Osteoblast (primary cell): ENCODE measurements at places on chromosomes 12 and 14.

- no peaks in the 10 kb centered on the region for H3K4me1 ChIP-seq
- no peak overlapping the region for H3K4me3 ChIP-seq
These were observed 235.0 kb downstream of the ATP23 start for GRCh38 chr12:58176296-58176869.

GRCh38 chr12:52988898-52989297 is 17.4 kb upstream of the EIF4B start:
- no peak for DNase-seq
- H3K36me3 ChIP-seq, result no peaks in the 10 kb centered on the region
- H3K27ac ChIP-seq, result no peak overlapping the region
- peaks cover 5% of the 10 kb centered on the region for H3K4me1 ChIP-seq
- no peaks in the 10 kb centered on the region for H3K27me3 ChIP-seq

- no peaks in the 10 kb centered on the region for H3K27me3 ChIP-seq
- no peak for DNase-seq
- H3K27ac ChIP-seq, result no peak overlapping the region
These were observed 33.7 kb downstream of the LRCOL1 start for GRCh38 chr12:132576701-132577100.

DNA sequence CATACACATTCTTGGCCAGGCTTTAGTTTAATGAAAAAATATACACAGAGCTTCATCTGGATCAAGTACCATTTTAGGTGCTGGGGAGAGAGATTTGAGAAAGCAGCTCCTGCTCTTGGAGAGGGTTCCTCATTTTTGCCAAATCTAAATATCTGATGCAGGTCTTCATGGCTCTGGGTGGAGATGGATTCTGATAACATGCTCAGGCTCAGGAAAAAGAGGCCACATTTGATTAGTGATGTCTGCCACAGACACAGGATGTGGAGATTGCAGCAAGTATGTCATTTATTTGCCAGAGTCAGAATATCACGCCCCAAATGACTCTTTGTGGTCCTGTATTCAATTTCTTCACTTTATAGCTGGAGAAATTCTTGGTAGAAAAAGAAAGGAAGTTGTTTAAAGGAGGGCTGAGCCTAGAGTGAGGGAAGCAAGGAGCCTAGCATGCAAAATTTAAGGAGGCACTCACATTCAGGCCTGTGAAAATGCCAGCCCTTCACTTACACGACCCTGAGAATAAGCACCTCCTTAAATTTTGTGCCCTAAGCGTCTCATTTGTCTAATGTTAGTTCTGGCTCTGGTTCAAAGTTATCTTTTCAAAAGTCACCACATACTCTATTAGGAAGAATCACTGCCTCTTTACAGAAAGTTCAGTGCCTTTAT is 492.9 kb upstream of the TBX3 start:
- H3K27ac ChIP-seq, result no peak overlapping the region
- no peak for DNase-seq
- H3K36me3 ChIP-seq, result no peaks in the 10 kb centered on the region
- no peak overlapping the region for H3K4me3 ChIP-seq

DNA sequence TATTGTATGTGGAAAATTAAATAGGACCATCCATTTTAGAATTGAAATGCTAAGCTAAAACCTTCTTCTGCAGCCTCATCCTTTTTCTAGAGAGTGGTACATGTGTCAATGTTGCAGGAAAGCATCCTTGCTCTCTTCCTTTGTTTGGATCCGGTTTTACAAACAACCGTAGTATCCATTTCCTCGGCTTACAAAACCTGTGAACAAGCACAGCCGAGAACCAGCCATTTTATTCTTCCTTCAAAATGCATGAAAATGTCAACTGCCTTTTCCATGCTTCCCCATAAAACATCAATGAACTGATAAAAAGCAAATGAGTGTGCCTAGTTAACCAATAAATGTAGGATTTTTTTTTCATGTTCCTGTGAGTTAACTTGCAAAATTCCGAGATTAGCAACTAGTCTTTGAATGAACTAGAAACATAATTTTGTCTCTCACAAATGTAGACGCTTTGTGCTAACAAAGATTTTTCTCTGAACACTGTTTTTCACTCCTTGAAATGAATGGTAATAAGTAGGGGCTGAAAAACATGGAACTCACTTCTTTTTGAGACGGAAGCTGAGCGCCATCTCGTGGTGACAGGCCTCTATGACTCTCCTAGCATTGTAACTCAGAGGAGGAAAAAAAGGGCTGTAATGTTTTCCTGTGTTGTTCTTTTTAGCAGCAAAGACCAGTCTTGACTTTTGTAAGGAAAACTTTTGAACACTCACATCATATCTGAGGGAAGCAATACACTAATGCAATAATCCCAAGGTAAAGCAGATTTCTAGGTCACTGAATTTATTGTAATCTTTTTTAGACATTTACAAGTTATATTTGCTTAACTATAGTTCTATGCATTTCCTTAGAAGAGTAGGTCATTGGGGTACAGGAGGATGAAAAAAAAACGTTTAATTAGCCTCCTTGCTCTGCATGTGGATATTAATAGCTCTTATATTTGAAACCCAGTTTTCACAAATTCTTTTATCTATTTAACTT is 157.4 kb upstream of the FOXG1 start:
- H3K27me3 ChIP-seq, result no peaks in the 10 kb centered on the region
- no peaks in the 10 kb centered on the region for H3K4me1 ChIP-seq
- DNase-seq, result no peak
- H3K27ac ChIP-seq, result no peak overlapping the region
